ENCODE measurements at places on chromosomes 2 and 18.

DNA sequence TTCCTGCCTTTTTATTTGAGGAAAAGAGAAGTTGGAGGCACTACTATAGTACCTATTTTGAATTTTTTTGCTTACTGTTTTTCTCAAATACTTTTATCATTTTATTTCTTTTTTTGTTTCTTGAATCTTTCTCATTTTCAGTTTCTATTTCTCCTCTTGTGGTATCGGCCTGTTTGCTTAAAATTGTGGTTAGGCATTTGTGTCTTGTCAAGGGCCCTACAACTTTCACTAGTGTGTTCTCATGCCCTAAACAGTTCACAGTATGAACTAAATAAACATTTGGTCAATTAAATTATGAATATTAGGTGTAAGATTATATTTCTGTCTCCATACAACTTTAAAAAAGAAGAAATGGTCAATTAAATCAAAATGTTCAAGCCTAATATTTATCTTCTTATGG lies 613.5 kb downstream of the MBD2 start:
- DNase-seq = no peak

GRCh38 chr2:230665263-230665691 lies 47.4 kb upstream of the CAB39 start:
- DNase-seq = no peak

DNA sequence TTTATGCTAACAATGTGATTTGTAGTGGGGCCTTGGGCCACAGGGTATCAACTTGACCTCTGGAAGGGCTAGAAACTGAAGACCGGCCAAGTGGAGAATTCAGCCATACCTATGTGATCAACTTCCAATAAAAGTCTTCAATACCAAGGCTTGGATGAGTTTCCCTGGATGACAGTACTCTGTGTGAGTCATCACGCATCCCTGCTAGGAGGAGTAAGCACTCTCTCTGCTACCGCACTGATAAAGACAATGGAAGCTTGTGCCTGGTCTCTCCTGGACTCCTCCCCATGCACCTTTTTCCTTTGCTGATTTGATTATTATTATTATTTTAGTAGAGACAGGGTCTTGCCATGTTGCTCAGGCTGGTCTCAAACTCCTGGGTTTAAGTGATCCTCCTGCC lies 58.1 kb downstream of the SKA1 start:
- DNase-seq = no peak

- DNase-seq = no peak
Observed at GRCh38 chr2:160570376-160570775, 76.8 kb upstream of the RBMS1 start.

- no peak for DNase-seq
Observed at GRCh38 chr18:3799515-3799914, 349.5 kb downstream of the TGIF1 start.

DNA sequence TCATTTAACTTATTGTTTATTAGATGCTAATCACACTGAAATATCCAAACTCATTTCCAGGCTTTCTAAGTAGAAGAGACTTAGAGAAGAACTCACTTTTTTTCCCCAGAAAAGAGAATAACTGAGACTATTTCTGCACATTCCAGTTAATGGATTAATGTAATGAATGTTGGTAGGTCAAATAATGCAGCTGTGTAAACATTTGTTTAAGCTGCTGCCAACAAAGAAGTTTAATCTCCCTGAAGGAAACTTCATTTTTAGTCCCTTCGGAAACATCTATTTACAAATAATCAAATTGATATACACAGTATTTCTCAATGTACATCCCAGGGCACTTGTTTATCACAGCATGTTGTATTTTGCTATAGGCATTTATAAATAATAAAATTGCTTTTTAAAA lies 126.9 kb downstream of the KCNS3 start:
- no peak for DNase-seq

GRCh38 chr2:99802734-99803133 lies 312.9 kb upstream of the REV1 start:
- no peak for DNase-seq

GRCh38 chr2:71453404-71454220 lies at the start of gene DYSF:
TSS of gene DYSF (plus strand) at chr2:71453561.
- DNase-seq = no peak

- DNase-seq = no peak
Observed at GRCh38 chr18:50182511-50182910, 12.4 kb downstream of the MYO5B start.

DNA sequence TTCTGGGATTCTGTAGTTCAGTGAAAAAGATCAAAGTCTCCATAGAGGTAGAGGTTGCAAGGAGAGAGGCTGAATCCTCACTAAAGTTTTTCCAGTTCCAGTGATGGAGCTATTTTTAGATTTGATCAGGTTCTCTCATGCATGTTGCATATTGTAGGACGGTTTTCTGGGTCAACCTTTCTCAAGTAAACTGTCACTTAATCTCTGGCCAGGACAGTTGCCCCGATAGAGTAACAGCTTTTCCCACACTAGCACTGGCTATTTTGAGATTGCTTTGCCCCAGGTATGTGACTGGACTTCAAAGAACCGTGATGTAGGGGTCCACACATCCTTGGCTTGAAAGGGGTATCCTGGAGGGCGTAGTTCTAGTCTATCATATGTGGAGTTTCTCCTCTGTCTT lies 101.2 kb upstream of the MSH2 start:
- DNase-seq = no peak

GRCh38 chr2:168926621-168927386 lies 25.7 kb downstream of the G6PC2 start:
- DNase-seq = no peak

GRCh38 chr2:32375228-32375892 lies 18.5 kb downstream of the BIRC6 start:
- DNase-seq = no peak

Measured in CD4-positive, alpha-beta T cell treated with Interleukin-1 beta for 1 hour (primary cell).